ENCODE measurements at places on chromosomes 2 and 18.
A peak's percentile ranks its signal among the peaks of the same experiment; 100 is the strongest.

- DNase-seq, result peak; percentile 62
Measured at GRCh38 chr2:237497838-237498186, 10.8 kb downstream of the MLPH start.

GRCh38 chr2:88827821-88828220 is 136.3 kb downstream of the RPIA start:
- DNase-seq, result no peak

- DNase-seq, result peak; percentile 17
Measured at GRCh38 chr2:12819721-12820120, 103.0 kb downstream of the TRIB2 start.

DNA sequence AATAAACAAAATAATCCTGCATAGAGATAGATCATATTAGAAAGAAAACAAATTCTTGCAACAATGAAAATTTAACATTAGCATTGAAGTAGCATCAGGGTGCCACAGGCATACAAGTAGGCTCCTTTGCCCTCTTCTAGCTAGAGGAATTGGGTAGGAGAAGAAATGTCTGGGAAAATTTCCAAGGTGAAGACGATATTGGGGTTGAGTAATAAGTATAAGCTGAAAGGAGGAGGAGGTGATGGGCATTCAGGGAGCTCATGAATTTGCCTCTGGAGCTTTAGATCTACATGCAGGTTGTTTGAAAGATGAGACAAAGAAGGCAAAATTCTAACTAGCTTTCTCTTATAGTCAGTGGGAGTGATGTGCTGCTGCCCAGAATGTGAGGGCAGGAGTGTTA is 504.9 kb downstream of the CCDC85A start:
- DNase-seq, result peak; percentile 44

DNA sequence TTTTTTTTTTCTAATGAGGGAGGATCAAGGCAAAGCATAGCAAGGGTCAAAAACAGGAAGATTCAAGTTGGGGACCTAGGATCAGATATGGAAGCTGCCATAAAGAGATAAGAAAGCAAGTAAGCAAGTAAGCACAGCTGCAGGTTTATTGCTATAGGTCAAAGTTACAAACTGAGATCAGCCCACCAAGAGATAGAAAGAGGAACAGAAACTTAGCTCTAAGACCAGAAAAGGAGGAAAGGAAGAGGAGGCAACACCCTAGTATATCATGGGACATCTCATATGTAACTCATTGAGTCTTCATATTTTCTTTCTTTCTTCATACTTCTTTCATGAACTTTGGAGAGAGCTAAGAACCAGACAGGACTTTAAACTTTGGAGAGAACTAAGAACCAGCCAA is 295.9 kb upstream of the CRIM1 start:
- DNase-seq, result no peak

- no peak for DNase-seq
Measured at GRCh38 chr2:165450156-165450555, 19.3 kb upstream of the CSRNP3 start.

- peak; percentile 54 for DNase-seq
Measured at GRCh38 chr2:163471947-163472346, 263.9 kb downstream of the FIGN start.

GRCh38 chr2:109438773-109439389 is 174.9 kb downstream of the SEPTIN10 start:
- DNase-seq, result peak; percentile 61

Measured in fibroblast of upper back skin (primary cell).